Stimulated activated CD8-positive, alpha-beta memory T cell treated with anti-CD3 and anti-CD28 coated beads, Interleukin-7, amount 100 ng/mL, for 1 hour (primary cell): ENCODE measurements at places on chromosomes 4 and X.

DNA sequence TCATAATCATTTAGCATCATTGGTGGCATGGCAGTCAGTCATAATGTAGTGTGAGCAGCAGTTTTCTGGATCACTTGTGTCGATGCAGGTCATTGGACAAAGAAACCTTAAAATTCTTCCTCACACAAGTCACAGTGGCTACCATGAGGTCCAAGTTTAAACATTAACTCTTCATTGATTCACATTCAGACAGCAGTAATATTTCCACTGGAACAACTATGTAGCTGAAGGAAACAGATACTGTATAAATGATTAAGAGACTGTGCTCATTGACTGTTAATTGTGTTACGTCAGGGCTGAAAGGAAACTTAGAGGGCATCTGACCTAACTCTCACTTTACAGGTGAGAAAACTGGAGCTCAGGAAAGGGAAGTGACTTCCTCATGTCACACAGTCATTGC is 261.8 kb downstream of the KLHL13 start:
- no peak for DNase-seq

DNA sequence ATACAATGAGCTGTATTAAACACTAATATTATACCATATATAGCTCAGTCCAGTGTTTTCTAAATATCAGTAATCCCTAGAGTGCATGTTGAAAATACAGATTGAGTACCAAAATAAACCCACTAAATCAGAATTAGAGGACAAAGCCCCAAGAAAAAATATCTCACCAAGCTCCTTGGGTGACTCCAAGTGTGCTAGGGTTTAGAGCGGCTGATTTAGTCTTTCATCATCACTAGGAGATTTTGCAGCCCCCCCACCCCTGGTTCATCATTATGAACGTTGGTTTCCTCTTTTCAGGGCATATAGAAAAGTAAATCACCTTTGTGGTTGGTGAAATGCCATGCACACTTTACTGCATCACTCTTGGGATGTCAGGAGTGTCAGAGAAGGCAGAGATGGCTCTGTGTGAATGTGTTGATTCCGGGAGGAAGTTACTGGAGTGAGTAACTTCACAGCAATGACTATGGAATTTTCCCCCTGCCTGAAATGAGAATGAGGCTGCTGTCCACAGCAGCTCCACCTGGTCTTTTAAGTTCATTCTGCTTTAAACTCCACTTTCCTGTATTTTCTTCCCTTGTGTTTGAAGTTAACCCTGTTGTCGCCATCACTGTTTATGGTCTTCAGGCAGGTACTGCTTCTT is 25.2 kb upstream of the ANAPC4 start:
- DNase-seq, result no peak

DNA sequence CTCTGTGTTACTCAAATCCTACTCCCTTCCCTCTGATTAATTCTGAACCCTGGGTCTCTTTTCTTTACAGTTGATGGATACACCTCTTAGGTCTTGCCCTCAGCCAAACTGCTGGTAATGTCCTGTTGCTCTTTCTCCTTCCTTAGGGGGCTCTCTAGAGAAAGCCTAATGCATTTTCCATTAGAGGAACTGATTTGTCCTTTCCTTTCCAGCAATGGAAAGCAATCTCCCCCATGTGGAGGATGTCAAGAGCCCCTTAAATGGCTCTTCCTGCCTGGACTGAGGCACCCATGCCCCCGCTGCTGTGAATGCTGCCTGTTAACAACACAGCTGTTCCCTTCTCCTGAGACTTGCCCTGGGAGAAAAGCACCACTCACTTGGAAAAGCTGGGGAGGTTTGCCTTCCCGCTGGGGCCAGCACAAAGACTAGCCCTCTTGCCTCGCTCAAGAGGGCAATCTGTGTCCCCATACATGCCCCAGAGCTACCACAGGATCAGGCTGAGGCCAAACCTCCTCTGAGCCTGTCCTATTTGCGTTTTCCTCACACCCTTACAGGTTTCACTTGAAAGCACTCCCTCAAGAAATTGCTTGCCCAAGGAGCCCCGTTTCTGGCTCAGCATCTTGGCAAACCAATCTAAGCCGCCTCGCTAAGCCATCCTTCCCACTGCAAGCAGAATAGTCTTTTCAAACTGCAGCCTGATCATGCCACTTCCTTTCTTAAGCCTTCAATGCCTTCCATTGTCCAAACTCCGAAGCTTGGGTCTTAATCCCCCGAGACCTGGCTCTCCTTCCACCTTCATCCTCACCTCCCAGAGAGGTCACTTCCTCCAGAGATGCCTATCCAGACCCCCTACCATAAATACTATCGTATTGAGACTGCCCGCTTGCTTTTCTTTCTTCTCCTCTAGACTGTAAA is 23.2 kb upstream of the SMIM20 start:
- no peak for DNase-seq

GRCh38 chr4:183416879-183417755 is 27.3 kb upstream of the CDKN2AIP start:
- DNase-seq, result no peak

GRCh38 chrX:153939573-153939972 is 4.7 kb upstream of the NAA10 start:
- DNase-seq, result no peak

GRCh38 chr4:125985856-125986255 is 671.1 kb downstream of the FAT4 start:
- no peak for DNase-seq

DNA sequence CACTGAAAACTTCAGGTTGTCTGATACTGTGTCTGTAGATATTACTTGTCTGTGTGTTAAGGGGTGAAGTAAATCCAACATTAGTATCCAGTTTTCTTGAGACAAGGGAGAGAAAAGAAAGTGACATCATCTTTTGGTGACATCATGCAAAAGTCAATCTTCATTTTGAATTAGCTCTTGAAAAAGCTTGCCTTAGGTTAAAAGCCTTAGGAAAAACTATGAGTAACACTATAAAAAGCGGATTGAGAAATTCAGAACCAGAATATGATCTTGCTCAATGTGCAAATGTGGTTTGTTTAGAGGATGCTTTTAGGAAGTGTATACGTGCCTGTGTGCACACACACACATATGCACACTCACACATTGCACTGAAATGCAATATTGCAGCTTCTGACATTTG is 345.8 kb upstream of the CASK start:
- DNase-seq, result no peak

DNA sequence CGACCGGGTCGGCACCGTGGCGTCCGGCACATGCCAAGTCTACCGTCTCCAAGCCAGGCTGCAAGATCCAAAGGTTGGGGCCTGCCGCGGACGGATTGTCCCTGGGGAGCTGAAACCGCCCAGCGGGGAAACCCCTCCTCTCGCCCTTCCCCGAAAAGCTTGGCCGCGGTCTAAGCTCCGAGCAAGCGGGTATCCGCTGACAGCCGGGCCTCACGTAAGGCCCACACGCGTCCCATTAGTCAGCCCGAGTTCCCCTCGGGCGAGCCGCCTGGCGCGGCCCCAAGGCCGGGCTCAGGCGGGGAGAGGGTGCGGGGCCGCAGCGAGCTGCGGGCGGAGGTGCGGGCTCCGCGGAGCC is 6.8 kb upstream of the BCOR start:
- DNase-seq, result no peak

DNA sequence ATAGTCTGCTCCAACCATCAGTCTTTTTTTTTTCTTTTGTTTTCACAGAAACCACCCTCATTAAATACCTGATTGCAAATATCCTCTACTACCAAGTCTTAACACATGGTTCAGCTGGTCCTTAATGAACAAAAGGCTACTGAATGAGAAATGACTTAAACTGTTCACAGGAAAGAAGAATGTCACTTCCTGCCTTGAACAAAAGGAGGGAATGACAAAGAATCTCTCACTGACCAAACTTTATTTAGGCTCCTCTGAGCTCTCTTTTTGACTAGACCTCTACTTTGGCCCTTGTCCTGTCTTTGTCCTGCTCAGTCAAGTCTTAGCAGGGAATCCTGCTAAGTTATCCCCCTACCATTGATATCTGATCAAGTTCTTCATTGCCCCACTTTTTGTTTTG is 31.8 kb upstream of the GJB1 start:
- no peak for DNase-seq

- no peak for DNase-seq
These were observed 36.1 kb upstream of the OTUD4 start for GRCh38 chr4:145216535-145216934.

GRCh38 chr4:146381263-146381872 is 140.4 kb downstream of the SLC10A7 start:
- no peak for DNase-seq

DNA sequence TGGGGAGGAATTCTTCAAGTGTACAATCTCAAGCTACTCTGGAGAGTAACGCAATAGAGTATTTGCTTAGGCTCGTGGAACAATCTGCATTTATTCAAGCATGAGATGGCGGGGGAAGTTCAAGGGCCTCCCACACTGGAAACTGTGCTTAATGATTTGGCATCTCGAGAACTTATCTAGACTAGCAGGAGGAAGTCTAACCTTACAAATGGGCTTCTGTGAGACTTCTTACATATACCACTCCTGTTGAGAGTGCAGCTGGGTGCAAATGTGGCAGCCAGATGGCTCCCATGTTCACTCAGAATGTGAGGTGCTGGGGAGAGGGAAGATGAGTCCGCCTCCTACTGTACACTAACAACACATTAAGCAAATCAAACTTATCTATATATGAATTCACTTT is 29.3 kb upstream of the PTPN13 start:
- DNase-seq, result no peak

GRCh38 chr4:120452536-120452935 is 385.9 kb upstream of the MAD2L1 start:
- no peak for DNase-seq

DNA sequence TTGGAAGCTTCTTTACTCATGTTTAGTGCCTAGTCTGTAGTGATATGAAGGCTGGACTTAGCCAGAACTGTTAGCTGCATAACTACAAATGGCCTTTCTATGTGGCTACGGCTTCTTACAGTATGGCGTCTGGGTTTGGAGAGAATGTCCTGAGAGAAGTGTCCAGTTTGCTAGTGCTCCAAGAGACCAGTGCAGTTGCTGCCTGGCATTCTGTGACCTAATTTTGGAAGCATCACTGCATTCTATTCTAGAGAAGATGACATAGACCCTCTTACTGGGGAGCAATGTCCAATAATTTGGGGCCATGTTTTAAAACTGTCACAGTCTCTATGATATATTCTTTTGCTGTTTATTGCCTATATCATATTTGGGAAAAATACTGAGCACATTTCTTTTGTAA is 74.2 kb downstream of the STAG2 start:
- no peak for DNase-seq

DNA sequence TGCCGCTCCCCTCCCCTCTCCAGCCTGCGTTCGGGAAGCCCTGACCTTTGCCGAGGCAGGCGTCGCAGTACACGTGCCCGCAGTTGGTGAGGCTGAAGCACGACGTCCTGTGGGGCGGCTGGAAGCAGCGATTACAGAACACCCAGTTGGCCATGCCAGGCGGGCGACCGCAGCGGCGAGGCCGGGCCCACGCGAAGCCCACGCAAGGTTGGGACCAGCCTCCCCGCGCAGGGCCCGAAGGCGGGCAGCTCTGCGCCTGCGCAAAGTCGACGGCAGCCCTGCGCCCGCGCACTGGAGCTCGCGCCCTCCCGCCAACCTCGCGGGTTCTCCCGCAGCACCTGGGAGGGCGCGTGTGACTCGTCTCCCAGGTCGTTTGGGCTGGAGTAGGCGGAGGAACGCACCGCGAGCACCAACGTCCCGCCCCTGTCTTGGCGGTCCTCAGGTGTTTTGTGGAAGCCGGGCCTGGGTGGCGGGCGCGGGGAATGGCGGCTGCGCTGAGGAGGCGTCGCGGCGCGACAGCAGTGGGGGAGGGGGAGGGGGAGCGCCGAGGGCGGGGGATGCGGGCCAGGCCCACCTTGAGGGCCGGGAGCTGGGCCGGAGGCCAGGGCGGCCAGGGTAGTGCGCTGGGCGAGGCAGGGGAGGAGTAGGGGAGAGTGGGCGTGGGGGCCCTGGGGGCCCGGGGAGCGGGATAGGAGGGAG is at the start of gene RNF212:
Gene RNF212, minus strand, starts transcription at position 254 of the 699 bp plus-strand sequence. Its CDS starts 100 bp downstream, at position 154.
- no peak for DNase-seq

DNA sequence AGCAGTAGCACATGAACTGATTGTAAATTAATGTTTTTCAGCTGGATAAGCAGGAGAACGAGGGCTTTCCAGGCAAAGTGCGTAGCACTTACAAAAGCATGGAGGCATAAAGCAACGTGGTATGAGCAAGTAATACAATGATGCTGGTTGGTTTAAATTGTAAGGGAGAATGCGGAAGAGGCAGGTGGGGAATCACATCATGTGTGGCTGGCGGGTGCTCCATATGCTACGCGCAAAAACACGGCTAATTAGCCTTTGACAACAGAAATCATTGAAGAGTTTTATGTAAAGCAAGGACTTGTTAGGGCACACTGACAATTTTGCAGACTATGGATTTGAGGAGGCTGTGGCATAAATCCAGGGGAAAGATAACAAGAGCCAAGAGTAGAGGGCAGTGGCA is 14.6 kb downstream of the SYTL4 start:
- DNase-seq, result no peak

GRCh38 chr4:28682847-28683246 is 1822.2 kb downstream of the STIM2 start:
- DNase-seq, result no peak

DNA sequence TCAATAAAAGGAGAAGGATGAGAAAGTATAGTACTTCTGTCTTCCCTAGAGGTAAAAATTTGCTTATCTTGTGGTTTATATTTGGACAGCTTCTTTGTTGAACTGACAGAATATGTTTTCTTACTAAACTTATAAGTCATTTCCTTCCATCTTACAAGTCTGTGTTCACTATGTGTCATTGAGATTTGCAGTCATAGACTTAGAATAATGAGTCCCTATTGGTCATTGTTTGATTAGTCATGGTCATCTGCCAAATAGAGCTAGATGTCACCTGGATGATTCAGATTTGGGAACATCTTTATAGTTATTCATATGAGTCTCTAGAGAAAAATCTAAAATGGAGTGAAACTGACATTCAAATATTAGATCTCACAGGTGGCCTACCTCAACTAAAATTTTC is 51.5 kb downstream of the SPATA18 start:
- no peak for DNase-seq

GRCh38 chr4:32824336-32824735 is 2104.2 kb downstream of the PCDH7 start:
- no peak for DNase-seq

GRCh38 chr4:152352622-152353116 is 183.2 kb downstream of the FBXW7 start:
- no peak for DNase-seq

DNA sequence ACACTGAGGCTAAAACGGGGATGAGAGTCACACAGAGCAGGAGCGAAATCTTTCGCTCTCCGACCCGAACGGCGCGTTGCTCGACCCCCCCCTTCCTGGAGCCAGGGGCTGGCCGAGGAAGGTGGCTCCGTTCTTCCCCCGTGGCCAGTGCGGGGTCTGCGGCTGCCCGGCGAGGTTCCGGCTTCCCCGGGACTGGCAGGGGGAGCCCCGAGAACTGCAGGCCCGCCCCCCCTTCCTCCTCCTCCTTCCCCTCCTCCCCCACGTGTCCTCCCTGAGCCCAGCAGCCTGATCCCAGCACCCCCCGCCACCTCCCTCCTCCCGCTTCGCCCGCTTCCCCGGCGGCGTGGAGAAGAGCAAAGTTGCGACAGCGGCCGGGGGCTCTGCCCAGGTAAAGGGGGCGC is 2.4 kb upstream of the BCORL1 start:
- no peak for DNase-seq

- DNase-seq, result no peak
These were observed 68.6 kb downstream of the BMP15 start for GRCh38 chrX:50978920-50979682.
